ENCODE measurements at places on chromosomes 5 and 9.

DNA sequence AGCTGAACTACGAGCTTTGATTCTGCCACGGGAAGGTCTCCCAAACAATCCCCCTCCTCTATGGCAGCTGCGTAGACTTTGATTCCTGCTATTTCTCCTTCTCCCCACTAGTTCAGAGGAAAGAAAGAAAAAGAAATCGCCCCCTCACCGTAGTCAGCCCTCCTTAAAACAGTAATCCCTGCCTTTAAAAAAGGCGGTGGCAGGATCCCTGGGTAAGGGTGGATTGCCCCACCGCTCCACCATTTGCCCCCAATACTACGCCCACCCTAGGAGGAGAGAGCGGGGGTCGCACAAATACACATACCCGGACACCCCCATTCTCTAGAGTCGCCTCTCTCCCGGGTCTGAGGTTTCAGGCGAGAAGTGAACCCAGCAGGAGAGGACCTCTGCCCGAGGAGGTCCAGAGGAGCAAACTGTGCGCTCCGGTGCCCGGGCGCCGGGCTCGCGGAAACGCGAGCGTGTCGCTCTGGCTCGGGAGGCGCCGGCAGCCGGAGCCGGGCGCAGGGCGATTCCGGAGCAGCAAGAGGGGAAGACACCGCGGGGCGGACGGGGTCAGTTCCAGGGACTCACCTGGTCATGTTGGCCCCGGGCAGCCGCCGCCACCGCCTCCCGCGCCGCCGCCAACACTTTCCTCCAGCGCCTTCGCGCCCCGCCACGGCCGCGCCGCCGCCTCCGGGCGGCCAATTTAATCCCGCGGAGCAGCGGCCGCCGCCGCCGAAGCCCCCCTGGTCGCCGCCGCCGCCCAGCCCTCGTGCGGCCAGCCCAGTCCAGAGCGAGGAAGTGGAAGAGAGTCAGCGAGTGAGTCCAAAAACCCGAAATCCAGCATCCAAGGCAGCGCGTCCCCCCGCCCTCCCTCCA lies 1057.7 kb upstream of the DMAC1 start:
- DNase-seq, result no peak

DNA sequence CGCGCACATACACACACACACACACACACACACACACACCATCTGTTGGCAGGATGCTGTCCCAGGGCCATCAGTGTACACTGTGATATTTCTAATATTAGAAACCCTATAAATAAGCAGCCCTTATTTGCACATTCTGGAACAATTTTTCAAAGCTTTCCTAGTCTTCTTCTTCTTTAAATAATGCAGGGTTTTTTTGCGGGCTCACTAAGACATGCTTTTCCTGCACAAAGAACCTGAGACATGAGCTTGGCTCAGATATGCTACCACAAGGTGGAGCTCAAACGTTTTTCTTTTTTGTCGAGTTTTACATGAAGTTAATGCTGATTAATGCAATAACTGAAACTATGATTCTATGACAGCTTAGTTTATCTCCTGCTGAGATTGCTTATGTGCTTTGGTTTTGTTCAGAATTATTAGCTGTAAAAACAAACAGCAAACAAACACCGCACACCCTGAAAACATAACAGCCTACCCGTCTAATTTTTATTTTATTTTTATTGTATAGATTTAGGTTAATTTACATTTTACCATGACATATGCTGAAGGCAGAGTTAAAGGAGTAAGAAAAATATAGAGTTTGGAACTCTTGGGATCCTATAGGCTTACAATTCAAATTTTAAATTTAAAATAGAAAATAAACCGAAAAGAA lies 95.8 kb downstream of the ALDH1A1 start:
- DNase-seq, result no peak

GRCh38 chr9:107548298-107549142 lies 59.0 kb upstream of the KLF4 start:
- DNase-seq, result no peak

DNA sequence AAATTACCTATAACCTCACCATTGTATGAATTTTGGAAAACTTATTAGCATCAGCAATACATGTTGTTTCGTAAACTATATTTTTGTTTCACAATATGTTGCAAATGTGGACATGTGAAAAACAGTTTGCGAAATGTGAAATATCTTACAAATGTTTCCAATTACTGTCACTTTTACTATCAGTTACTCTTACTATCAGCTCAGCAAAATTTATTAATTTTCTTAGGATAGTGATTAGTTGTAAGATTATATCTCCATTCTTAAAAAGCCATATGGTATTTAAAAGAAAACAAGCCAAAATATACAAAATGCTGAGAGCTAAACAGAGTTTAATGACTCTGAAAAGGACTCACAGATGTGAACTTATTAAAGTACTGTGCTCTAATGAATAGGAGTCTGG lies 111.9 kb upstream of the LPAR1 start:
- no peak for DNase-seq

GRCh38 chr9:135053133-135053532 lies 34.3 kb upstream of the OLFM1 start:
- no peak for DNase-seq

- no peak for DNase-seq
Measured at GRCh38 chr9:72952914-72953313, at the start of gene ALDH1A1. Gene ALDH1A1 (minus strand): TSS chr9:72953053. CDS start chr9:72953000, 53 bp downstream.

GRCh38 chr5:54304040-54304439 lies 6.3 kb downstream of the ARL15 start:
- no peak for DNase-seq

DNA sequence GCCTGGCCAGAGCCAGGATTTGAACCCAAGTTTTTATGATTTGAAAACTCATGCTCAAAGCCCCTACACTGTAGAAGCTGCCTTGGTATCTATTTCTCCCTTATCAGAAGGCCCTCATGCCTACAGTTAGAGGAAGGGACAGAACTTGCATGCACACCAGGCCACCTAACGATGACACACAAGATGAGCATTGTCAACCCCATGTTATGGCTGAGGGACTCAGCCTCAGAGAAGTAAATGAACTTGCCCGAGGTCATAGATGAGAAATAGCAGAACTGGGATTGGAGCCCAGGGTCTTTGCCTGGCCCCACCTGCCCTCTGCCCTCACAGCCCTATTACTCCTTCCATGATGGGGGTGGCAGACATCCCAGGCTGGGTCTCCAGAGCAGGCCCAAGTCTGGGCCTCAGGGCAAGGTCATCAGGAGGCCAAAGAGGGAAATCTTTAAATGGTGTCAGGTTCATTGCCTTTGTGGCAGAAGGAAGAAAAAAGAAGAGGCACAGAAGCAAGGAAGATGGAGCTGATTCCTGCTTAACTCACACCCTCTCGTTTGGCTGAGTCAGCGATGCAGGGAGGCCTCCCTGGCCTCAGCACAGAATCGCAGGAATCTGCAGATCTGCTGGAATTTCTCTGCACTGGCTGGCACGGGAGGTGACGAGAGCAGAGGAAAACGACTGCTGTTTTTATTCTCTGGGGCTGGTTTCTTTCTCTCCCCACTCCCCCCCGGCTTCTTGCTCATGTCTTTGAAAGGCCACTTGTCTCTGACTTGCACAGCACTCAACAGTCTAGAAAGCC lies 20.6 kb upstream of the CRB2 start:
- no peak for DNase-seq

GRCh38 chr9:127463382-127463781 lies 12.1 kb downstream of the LRSAM1 start:
- DNase-seq, result no peak

GRCh38 chr5:132661231-132662003 lies 3.4 kb downstream of the IL13 start:
- no peak for DNase-seq

DNA sequence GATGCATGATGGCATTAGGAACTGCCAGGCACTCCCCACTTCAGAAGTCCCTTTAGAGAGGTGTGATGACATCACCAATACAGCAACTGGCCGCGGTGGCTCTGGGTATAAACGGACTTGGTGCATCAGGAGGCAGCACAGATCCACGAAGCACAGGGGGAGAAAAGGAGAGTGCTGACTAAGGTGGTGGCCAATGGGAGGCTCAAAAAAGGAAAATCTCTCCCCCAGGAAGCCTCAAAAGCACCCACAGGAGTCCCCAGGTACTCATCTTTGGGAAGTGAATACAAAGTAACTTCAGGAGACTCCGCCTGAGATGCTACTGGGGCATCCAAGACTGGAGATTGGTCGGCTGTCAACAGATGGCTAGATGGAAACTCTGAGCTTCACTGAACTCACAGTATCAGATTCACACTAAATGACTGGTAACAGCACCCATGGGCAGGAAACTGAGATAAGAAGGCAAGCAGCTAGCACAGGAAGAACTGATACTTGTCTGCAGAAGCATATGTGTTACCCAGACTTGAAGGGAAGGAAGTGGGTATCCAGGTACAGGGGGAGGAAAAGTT lies 7.6 kb downstream of the TTC39B start:
- DNase-seq, result peak; percentile 47
